ENCODE measurements at places on chromosomes 6 and 20.

DNA sequence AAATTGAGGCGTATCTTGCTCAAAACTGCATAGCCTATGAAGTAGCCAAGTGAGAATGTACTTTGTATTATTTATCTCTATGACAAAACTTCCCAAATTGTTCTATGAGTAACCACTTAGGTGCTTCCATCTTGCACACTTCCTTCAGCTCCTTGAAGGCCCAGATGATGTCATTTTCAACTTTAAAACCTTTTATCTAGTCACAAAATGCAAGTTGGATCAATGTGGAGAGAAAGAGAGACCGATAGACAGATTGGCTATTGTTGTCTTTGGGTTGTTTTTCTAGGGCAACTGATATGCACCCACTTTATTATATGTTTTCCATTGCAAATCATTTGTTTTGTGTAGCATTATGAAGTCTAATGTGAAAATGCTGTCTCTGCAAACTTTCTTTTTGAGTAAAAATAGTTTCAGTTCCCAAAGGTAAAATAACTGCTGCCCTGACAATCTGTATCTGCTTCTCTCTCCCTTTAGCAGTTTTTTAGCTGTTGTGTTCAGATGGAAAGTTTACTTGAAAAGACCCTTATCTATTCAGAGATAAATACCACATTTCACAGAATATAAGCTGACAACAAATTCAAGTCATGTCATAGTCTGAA, 73.7 kb upstream of the CITED2 start:
- no peak for DNase-seq

- no peak for DNase-seq
Observed at GRCh38 chr20:24627926-24628325, 158.5 kb downstream of the SYNDIG1 start.

DNA sequence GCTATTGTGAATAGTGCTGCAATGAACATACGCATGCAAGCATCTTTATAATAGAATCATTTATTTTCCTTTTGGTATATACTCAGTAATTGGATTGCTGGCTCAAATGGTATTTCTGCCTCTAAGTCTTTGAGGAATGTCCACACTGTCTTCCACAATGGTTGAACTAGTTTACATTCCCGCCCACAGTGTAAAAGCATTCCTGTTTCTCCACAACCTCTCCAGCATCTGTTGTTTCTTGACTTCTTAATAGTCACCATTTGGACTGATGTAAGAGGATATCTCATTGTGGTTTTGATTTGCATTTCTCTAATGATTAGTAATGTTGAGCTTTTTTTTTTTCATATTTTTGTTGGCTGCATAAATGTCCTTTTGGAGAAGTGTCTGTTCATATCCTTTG, 208.7 kb downstream of the PHF3 start:
- DNase-seq: no peak

- DNase-seq: no peak
Observed at GRCh38 chr20:19827818-19828217, 69.8 kb downstream of the RIN2 start.

DNA sequence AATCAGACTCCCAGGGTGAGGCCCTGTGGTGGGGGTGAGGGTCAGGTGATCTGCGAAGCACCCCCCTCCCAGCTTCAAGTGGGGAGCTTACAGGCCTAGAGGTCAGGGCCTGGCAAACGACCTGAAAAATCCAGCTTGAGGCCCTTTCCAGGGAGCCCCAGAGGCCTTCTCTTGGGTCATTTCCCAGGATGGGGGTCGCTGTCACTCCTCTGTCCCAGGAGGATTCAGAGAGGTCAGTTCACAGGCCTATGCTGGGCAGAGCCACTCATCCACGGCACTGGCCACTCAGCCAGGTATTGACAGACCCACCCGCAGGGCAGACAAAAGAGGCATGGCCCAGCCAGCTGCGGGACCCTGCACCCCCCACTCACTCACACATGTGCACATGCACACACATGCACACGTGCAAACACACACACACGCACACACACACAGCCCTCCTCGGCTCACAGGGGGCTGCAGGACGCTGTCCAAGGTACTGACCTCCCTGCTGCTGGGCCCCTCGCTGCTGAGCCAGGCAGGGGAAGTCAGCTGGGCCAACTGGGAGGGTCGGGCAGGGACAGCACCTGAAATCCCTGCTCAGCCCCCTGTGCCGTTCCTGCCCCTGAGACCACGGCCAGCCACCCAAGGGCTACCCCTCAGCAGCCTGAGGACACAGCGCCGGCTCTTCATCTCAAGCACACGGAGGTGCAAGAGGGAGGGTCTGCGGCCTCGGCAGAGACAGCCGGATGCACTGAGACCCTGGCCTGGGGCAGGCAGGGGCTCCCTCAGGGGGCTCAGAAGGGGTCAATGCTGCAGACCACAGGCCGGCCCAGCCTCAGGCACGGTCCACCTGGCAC, 113.8 kb downstream of the TAF4 start:
- no peak for DNase-seq

Data from activated T-cell treated with anti-CD3 and anti-CD28 coated beads, Interleukin-2, amount 50 U/mL, for 48 hours (primary cell).